ENCODE measurements at places on chromosomes 1 and 21. TPM values are rescaled to one million over a fixed set of nuclear protein-coding genes. Genes with fewer than 3 reads are reported as not detected.

The APOBEC4 gene
- polyA plus RNA-seq = 1.1 TPM

The PSMG1 gene
- 36.7 TPM for polyA plus RNA-seq

The LCE2B gene
- polyA plus RNA-seq = not detected

The POFUT2 gene
- 37.7 TPM for polyA plus RNA-seq

The UROD gene
- 91.4 TPM for polyA plus RNA-seq

The PCP4 gene
- 11.2 TPM for polyA plus RNA-seq

The TRABD2B gene
- polyA plus RNA-seq = 4.0 TPM

The MTARC2 gene
- polyA plus RNA-seq = 81.2 TPM

Measured in left lung (tissue), 14 donors.